ENCODE measurements at places on chromosomes 1 and 21.

- no peaks in the 10 kb centered on the region for H3K4me1 ChIP-seq
- DNase-seq = no peak
- peaks cover 7% of the 10 kb centered on the region for H3K36me3 ChIP-seq
- no peaks in the 10 kb centered on the region for H3K27me3 ChIP-seq
- no peak overlapping the region for H3K4me3 ChIP-seq
- no peak overlapping the region for H3K27ac ChIP-seq
Observed at GRCh38 chr1:180811886-180812285, 100.8 kb upstream of the KIAA1614 start.

DNA sequence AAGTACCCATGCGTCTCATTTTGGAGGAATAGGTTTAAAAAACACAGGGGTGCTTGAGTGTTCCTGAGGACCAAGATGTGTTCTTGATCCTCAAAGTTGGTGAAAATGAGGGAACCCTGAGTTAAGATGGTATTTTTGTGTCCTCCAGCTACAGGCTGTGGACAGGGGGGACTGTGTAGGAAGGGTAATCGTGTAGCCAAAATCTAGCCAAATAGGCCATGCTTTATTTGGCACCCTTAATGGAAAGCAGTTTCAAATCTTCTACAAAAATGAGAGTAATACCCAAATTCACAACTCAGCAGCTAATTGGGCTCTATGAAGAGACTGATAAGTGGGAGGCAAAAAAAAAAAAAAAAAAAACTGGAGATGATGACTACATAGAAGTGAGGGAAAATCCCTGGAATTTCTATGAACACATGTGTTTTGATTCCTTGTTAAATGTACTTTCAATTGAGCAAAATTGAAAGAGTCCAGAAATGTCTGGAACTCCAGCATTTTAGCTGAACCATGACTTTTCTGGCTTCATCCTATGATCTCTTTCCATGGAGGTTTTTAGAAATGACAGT is 470 bp downstream of the HSD11B1 start:
- DNase-seq = no peak
- H3K36me3 ChIP-seq = no peaks in the 10 kb centered on the region
- H3K27ac ChIP-seq = no peak overlapping the region
- no peaks in the 10 kb centered on the region for H3K4me1 ChIP-seq
- no peak overlapping the region for H3K4me3 ChIP-seq

- no peak for DNase-seq
- H3K27me3 ChIP-seq = peaks cover 22% of the 10 kb centered on the region
- H3K27ac ChIP-seq = no peak overlapping the region
- H3K36me3 ChIP-seq = no peaks in the 10 kb centered on the region
- no peak overlapping the region for H3K4me3 ChIP-seq
Observed at GRCh38 chr1:39711104-39711965, 20.1 kb upstream of the HPCAL4 start.

DNA sequence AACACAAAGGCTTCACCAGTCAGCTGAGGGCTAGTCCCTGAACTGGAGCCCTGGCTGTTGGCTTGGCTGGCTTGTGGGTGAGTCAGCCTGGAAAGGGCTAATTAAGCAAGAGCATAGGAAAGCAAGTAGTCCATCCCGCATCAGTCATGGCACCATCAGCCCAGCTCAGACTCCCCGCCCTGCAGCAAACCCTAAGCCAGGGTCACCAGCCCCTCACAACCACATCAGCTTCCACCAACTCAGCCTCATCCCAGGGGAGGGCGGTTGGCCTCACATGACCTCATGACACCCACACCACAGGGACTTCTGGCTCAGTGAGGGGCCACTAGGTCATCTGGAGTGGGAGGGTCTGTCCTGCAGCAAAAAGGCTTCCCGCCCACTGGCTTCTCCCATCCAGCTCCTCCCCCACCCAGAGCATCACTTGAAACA is 7.0 kb upstream of the SPATC1L start:
- no peak overlapping the region for H3K27ac ChIP-seq
- H3K4me1 ChIP-seq = no peaks in the 10 kb centered on the region
- H3K27me3 ChIP-seq = no peaks in the 10 kb centered on the region
- DNase-seq = no peak

GRCh38 chr1:56533197-56533596 is 46.2 kb downstream of the PLPP3 start:
- H3K36me3 ChIP-seq = no peaks in the 10 kb centered on the region
- no peaks in the 10 kb centered on the region for H3K27me3 ChIP-seq
- H3K27ac ChIP-seq = no peak overlapping the region
- H3K4me1 ChIP-seq = peaks cover 32% of the 10 kb centered on the region
- no peak for DNase-seq

DNA sequence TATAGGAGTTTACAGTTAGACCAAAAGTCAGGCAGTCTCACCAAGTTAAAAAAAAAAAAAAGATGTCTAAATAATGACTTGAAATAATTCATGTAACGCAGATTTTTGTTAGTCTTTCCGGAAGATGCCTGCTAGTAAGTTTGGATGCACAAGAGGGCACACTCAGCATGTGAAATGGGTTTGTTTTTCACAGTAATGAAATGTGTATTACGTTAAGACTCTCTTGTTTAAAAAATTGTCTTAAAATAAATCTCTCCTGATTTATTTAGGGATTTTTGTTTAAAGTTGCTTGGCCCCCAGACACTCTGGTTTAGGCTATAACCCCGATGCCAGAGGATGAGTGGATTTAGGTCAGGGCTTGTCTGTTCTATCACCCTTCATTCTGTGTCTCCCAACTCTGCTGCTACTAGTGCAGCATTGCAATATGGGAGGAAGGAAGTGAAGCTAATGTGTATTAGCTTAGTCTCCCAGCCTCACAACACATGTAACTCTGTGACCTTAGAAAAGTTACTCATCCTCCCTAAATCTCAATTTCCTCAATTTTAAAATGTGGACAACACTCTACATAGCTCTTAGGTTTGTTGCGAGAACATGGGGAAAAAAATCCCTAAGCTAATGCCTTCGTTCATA is 25.7 kb downstream of the CTH start:
- no peak overlapping the region for H3K27ac ChIP-seq
- H3K36me3 ChIP-seq = peaks cover 14% of the 10 kb centered on the region
- no peak for DNase-seq
- H3K4me3 ChIP-seq = no peak overlapping the region
- H3K4me1 ChIP-seq = no peaks in the 10 kb centered on the region

- H3K4me1 ChIP-seq = no peaks in the 10 kb centered on the region
- peaks cover 8% of the 10 kb centered on the region for H3K27me3 ChIP-seq
- H3K27ac ChIP-seq = no peak overlapping the region
- no peak overlapping the region for H3K4me3 ChIP-seq
- DNase-seq = no peak
Observed at GRCh38 chr1:68157416-68157815, 74.9 kb downstream of the WLS start.

- H3K4me3 ChIP-seq = no peak overlapping the region
- no peak overlapping the region for H3K27ac ChIP-seq
- DNase-seq = no peak
Observed at GRCh38 chr1:228098323-228098931, 4.7 kb downstream of the C1orf35 start.

DNA sequence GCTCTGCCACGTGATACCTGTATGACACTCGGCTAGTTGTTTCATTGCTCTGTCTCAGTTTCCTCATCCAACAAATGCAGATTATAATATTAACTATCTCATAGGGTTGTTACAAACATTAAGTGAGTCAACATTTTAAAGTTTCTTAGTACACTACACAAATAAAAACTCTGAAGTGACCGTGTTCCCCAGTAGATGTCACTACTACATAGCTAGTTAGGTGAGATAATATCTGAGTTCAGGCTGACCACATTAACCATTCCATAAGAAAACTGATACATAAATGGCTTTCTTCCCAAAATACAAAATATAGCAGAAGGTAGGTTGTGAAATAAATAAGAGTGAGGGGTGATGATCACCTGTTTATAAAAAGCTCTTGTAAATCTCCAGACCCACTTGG is 214.1 kb downstream of the NUF2 start:
- no peak overlapping the region for H3K27ac ChIP-seq
- H3K4me3 ChIP-seq = no peak overlapping the region
- no peak for DNase-seq
- H3K27me3 ChIP-seq = peaks cover 2% of the 10 kb centered on the region
- no peaks in the 10 kb centered on the region for H3K4me1 ChIP-seq

DNA sequence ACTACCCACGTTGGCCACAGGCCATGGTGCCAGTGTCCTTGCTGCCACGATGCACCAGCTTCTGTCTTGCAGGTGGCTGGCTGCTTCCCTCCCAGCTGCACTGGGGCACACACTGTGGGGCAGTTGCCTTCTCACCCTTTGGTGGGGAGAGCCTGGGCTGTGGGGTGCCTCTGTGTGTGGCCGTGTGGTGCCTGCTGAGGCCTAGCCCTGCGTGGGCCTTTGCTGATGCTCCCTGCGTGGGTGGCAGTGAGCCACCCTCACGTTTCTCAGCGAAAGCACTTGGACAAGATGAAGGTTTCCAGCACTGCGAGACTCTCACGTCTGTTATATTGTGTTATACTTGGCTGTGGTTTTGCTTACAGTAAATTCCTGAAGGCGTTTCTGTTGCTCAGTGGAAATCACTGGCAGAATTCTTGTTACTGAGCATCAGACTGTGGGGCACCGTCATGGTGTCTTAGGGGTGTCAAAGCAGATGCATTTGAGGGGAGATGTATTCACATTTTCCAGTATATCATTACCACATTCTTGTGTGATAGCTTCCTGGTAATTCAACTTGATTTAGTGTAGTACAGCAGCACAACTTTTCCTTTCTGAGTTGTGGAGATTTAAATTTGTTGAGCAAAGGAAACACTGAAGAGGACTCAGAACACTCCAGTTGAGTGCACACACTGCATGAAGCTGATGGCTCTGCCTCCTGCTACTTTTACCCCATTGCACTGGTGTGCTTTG is 124.7 kb downstream of the PCBP3 start:
- H3K4me3 ChIP-seq = no peak overlapping the region
- H3K27ac ChIP-seq = no peak overlapping the region
- H3K36me3 ChIP-seq = no peaks in the 10 kb centered on the region
- H3K4me1 ChIP-seq = no peaks in the 10 kb centered on the region
- no peak for DNase-seq

DNA sequence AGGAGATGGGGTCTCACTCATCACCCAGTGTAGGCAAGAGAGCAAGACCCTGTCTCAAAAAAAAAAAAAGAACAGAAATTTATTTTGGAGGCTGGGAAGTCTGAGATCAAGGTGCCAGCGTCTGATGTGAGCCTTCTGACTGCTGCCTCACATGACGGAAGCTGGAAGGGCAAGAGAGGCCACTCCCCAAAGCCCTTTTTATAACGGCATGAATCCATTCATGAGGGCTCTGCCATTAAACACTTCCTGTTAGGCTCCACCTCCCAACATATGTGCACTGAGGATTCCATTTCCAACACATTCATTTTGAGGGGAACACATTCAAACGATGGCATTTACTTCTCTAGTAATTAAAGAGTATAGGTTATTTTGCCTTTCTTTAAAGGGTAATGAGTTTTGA is 50.9 kb upstream of the C1orf198 start:
- no peak overlapping the region for H3K27ac ChIP-seq
- H3K4me1 ChIP-seq = no peaks in the 10 kb centered on the region
- peaks cover 56% of the 10 kb centered on the region for H3K36me3 ChIP-seq

GRCh38 chr1:89971600-89971999 is 23.3 kb upstream of the ZNF326 start:
- peaks cover 8% of the 10 kb centered on the region for H3K4me1 ChIP-seq
- H3K27me3 ChIP-seq = no peaks in the 10 kb centered on the region
- no peak overlapping the region for H3K27ac ChIP-seq
- DNase-seq = no peak
- no peaks in the 10 kb centered on the region for H3K36me3 ChIP-seq

DNA sequence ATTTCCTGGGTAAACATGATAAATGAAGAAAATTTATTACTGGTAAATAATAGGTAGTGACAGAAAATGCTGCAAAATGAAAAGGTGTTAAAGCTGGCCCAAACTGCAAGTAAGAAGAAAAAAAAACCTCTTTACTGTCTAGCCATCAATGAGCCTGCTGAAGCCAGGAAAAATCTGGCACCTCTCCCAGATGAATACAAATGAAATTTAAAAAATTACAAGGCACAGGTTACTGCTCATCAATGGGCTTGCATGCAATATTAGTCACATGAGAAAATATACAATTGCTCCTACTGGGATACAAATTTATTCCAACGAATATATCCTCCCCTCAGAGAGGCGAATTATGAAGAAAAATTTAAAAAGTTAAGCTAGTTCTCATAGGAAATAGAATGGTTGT is 1422.5 kb downstream of the KCNT2 start:
- H3K27me3 ChIP-seq = no peaks in the 10 kb centered on the region
- no peaks in the 10 kb centered on the region for H3K4me1 ChIP-seq
- no peak overlapping the region for H3K27ac ChIP-seq
- H3K4me3 ChIP-seq = no peak overlapping the region

GRCh38 chr1:222941425-222941824 is 126.6 kb downstream of the DISP1 start:
- no peak overlapping the region for H3K27ac ChIP-seq
- no peaks in the 10 kb centered on the region for H3K27me3 ChIP-seq
- no peaks in the 10 kb centered on the region for H3K4me1 ChIP-seq

Data from DND-41 (cell line).